Activated naive CD8-positive, alpha-beta T cell treated with anti-CD3 and anti-CD28 coated beads, Interleukin-2, amount 50 U/mL, for 24 hours (primary cell): ENCODE measurements at places on chromosomes 5 and 9.

- DNase-seq: peak; percentile 10
Measured at GRCh38 chr9:119289740-119290433, 79.3 kb downstream of the BRINP1 start.

- no peak for DNase-seq
Measured at GRCh38 chr5:76468635-76469425, 65.7 kb downstream of the IQGAP2 start.

GRCh38 chr5:139543423-139543991 is 17.6 kb upstream of the UBE2D2 start:
- peak; percentile 69 for DNase-seq

DNA sequence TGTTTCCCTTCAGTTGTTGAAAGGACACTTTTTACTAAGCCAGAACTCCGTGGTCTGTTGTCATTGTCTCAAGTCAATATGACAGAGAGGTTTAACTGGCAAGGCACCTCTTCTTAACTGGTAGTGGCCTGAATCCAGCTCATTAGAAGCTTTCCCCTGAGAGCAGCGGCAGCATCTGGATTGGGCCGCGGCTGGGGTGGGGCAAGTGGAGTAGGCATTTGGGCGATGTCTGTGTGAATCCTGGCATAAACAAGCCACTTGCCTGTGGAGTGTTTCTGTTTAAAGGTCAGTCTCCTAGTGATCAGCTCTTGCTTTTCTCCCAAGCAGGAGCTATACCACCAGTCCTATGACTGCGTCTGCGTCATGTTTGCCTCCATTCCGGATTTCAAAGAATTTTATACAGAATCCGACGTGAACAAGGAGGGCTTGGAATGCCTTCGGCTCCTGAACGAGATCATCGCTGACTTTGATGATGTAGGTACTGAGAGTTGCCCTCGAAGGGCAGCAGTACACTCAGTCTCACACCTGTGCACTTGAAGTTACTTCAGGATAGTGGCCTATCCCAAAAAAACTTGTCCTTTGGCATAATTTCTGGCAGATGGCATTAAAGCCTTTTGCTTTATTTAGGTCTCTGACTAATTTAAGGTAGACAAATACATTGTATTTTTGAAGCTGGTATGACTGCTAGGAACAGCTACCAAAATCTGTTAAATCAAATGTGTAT is 48.9 kb downstream of the CFAP90 start:
- DNase-seq: no peak

- no peak for DNase-seq
Measured at GRCh38 chr5:17230191-17230590, 12.8 kb downstream of the BASP1 start.

DNA sequence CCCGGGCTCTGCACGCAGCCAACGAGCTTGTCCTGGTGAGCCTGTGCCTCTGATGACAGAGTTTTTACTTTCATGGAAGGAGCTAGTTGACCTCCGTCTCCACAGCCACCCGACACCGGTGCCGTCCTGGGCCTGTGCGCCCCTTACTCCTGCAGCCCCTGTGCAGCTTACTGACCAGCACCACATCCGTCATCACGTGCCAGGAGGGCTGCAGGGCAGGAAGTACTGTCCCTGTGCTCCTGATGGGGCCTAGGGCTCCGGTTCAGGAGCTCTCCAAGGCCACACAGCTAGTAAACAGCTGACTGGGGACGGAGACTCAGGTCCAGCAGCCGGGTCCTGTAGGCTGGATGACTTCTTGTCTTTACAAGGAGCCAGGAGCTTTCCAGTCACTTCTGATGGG is 10.2 kb downstream of the STKLD1 start:
- DNase-seq: no peak

- peak; percentile 63 for DNase-seq
Measured at GRCh38 chr5:177357459-177358351, at the start of gene RGS14. Gene RGS14, plus strand, starts transcription at chr5:177357924. Its CDS starts 101 bp downstream, at chr5:177358025.

- DNase-seq: no peak
Measured at GRCh38 chr5:107668154-107669095, 2.3 kb downstream of the EFNA5 start.
